ENCODE measurements at places on chromosomes 3 and 15.

GRCh38 chr3:171465763-171466162 lies 5.6 kb upstream of the TNIK start:
- DNase-seq = no peak

DNA sequence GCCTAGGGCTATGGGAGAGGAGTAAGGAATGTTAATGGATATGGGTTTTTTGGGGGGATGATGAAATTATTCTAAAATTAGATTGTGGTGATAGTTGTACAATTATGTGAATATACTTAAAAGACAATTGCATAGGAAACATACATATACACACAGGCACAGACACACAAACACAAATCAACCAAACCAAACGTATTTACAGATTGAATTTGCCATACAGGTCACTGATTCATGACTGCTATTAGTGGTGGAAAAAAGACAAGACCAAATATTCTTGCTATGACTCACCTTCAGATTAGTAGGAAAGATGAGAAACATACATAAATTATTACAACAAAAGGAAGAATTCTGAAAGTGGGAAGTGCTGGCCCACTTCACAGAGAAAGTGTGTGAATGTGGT lies 85.3 kb downstream of the C3orf38 start:
- no peak for DNase-seq

GRCh38 chr15:88932875-88933330 lies 19.7 kb upstream of the MFGE8 start:
- no peak for DNase-seq

DNA sequence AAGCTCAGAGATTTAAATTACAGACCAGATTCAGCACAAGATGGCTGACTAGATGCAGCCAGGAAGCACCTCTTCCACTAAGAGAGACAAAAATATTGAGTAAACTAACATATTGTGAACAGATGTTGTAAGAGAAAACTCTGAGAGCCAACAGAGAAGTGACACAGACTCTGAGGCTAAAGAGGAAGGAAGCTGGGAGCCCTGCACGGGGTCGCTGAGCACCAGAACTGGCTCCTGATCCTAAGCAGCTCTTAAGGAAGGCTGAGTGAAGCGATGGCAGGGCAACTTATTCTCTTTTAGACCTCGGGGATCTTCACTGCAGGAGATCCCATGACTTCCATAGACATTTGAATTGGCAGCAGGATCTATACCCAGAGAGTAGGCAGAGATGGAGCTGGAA lies 578.0 kb upstream of the GRM7 start:
- no peak for DNase-seq

GRCh38 chr3:194865615-194866014 lies 179.9 kb downstream of the FAM43A start:
- no peak for DNase-seq

DNA sequence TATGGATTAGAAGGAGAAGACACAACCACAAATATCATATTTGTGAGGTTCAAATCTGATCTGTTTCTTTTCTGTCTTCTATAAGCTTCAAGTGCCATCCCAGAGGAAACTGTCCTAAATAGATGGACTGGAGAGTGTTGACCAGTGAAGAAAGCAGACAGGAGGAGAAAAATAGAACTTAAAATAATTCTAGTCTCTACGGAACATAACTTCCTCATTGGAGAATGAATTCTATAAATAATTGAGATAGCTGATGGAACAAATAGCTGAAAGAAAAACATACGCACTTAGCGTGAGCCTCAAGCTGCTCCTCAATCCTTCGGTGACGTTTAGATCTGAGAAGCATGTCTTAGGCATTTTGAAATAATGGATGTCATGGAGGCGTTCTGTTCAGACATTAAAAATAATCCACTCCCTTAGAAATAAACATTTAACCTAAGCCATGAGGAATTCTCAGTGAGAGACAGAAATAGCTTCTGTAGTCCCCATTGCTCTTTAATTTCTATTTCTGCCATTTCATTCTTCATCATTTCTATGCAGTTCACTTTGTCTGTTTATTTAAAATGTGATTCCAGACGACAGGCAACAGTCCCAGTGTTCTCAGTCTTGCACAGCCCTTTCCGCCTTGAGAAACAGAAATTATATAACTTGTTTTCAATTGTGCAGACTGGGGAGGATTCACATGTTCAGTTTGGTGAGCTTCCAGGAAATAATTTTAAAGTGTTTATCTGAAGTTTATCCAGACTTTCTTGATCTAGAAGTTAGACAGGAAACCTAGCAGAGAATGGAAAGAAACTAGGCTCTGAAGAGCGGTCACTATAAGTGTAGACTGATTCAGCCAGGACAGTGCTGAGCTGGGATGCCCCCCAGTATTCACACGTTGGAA lies 97.3 kb downstream of the NR1D2 start:
- DNase-seq = no peak

GRCh38 chr15:44137750-44138149 lies 57.3 kb downstream of the FRMD5 start:
- DNase-seq = no peak

DNA sequence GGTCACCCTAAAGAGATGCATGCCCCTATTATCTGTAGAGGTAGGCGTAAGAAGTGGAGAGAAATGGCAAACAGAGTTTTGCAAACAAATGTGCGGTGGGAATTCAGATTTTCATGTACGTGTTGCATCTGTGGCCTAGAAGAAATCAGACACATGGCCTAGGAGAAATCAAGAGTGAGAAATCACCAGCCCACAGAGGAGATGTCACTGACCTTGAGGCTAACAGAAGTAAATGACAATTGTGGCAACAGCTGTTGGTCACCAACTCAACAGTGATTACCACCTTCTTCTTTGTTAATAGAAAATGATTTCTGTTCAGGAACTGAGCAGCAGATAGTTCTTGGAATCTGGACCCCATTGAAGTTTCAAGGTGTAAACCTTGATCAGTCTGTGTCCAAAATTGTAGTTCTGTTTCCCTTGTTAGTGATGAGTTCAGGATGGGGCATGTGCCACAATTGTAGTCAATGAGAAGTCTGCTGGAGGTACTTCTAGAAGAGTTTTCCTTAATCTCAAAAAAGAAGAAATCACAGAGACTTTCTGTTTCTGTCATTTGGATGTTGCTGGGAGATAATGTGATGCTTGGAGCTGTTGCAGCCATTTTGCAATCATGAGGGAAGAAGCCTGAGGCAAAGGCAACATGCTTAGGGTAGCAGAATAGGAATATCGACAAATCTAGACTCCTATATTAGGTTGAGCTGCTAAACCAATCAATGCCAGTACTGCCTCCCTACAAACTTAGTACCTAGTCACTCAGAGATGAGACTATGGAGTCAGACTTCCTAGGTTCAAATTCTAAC lies 34.3 kb upstream of the RFTN1 start:
- no peak for DNase-seq

GRCh38 chr3:23698652-23699313 lies 107.0 kb upstream of the UBE2E1 start:
- no peak for DNase-seq

- DNase-seq = no peak
Measured at GRCh38 chr3:192731233-192731632, 3.9 kb upstream of the FGF12 start.

DNA sequence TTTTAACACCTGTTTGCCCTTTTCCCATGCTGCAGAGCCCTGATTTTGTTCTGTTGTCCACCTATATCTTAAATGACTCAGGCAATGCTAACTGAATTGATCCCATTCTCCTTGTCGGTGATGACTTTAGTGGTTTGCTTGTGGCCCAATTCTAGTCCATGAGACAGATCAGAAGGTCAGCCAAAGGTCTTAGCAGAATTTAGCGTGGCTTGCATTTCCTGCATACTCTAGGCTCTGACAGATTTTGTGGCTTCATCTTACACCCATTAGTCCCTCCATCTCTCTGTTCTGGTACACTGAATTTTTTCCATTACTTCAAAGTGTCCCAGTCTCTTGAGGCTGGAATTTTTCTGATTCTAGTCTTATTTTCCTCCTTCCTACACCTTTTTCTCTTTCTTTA lies 161.9 kb downstream of the STAC start:
- DNase-seq = no peak

GRCh38 chr3:99721633-99722007 lies 83.2 kb downstream of the COL8A1 start:
- DNase-seq = no peak

GRCh38 chr3:185796431-185797107 lies 28.3 kb downstream of the IGF2BP2 start:
- DNase-seq = no peak

DNA sequence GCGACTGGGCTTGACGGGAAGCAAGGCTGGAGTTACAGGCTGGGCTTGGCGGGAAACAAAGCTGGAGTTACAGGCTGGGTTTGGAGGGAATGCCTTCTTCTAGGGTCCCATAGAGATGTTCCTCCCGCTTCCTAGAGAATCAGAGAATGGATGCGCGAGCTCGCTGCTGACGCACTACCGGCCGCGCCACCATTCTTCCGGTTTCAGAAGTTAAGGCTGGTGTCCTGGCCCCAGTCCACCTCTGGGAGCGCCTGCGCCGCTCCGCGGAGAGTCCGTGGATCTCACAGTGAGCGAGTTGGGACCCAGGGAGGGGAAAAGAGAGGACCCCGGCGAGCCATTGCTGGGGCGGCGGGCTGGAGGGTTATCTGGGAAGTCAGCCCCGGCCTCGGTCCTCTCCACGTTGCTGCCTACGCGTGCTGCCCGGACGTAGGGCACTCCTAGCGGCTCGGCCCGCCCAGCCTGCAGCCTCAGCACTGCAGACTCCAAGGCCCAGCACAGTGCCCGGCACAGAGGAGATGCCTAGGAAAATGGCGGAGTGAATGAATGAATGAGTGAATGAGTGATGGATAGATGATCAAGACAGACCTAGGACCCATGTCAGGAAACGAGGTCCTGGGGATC lies at the start of gene ZNF502:
Gene ZNF502, plus strand, starts transcription at position 206 of the 621 bp plus-strand sequence. CDS start 7,602 bp downstream, outside the sequence.
- DNase-seq = peak; percentile 41

GRCh38 chr3:52879090-52879489 lies 18.3 kb downstream of the STIMATE start:
- no peak for DNase-seq

DNA sequence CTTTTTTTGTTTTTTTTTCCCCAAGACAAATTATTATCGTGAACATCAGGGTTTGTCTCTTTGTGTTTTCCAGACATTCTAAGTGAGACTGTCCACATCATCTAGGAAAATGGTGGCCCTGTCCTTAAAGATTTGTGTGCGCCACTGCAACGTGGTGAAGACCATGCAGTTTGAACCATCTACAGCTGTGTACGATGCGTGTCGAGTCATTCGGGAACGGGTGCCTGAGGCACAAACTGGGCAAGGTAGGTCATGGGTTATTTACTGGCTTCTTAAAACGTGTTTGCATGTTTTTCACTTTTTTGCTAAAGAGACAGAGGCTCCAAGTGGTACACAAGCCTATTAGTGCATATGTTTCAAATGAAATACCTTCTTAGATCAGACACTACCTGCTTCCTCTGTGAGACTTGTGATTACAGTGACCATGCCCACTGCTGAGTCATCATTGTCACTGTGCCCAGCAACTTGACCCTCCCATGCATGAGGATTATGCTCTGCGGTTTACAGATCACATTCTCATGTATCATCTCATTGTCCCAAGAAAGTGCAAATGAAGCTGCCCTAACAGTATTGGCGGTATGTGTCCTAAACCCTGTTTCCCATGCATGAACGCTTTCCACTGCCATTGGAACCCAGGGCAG lies 395.2 kb upstream of the TPM1 start:
- no peak for DNase-seq

- no peak for DNase-seq
Measured at GRCh38 chr3:7285505-7285904, 424.6 kb downstream of the GRM7 start.

DNA sequence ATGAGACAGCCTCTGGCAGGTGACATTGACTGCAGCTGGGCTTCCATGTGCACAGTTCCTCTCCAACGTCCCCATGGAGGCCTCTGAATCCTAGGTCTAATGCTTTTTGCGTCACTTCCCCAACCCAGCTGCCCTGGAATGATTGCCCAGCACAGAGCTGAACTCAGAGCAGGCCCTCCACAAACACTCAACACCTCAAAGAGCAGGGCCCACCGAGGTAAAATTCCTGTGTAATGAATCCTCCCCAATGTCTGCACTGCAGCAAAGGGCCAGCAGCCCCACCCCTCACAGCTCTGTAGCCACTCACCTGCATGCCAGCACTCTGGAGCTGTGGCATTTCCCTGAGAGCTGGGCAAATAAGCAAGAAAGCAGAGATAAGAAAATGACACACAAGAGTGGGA lies 42.6 kb upstream of the DUSP7 start:
- DNase-seq = no peak

DNA sequence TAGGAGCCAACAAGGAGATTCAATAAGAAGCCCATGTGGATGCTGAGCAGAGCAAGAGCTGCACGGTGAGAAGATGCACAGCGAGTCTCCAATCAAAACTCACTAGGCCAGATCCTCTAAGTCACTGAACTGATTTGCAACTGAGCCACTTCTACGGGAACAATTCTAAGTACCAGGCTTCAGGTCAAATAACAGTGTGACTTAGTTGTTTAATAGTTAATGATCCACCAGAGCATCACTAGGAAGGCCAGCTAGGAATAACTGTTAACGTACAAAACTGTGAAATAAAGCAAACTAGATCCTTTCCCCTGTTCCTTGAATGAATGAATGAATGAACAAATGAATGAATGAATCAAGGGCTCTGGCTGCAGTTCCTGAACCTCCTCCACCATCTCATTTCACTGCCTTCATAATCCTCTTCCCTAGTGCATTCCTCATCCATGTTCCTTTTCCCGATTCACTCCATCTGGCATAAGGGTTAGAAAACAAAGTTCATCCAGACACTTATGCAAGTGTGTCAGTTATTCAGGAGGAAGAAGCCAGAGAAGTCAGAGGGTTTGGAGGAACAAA lies 59.7 kb downstream of the ATP8B4 start:
- no peak for DNase-seq

DNA sequence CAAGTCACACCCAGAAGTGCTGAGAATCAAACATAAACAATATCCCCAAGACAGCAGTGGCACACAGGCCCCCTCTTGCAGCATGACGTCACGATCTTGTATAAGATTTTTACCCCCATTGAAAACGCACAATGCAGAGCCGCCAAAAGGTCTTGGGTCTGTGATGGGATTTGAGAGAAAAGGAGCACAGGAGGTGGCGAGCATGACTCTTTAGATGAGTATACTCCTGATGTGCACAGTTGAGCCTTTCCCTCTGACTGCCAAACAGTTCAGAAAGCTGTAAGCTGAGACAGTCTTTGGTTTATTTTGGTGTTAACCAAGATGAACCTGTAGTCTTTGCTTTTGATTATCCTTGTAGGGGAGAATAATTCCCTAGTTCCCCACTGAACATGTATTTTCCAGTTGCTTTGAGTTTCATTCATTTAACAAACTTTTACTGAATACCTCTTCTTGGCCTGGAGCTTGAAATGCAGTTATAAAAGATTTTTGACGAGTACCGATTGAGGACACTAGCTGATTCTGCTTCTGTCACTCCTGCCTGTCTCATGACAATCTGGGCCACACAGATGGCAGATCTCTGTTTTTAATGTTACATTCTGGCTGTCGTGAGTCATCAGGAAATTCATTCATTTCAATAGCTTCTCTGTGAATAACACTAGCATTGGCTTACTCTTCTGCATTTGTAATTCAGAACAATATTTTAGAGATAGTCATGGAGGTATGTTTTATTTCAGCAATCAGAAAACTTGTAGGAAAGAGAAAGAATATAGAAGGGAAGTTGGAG lies 28.9 kb downstream of the CFAP91 start:
- no peak for DNase-seq
